Fibroblast of skin of back (primary cell): ENCODE measurements at places on chromosomes 5 and 9.

- peak; percentile 94 for DNase-seq
Observed at GRCh38 chr5:38806775-38807258, 39.0 kb upstream of the OSMR start.

DNA sequence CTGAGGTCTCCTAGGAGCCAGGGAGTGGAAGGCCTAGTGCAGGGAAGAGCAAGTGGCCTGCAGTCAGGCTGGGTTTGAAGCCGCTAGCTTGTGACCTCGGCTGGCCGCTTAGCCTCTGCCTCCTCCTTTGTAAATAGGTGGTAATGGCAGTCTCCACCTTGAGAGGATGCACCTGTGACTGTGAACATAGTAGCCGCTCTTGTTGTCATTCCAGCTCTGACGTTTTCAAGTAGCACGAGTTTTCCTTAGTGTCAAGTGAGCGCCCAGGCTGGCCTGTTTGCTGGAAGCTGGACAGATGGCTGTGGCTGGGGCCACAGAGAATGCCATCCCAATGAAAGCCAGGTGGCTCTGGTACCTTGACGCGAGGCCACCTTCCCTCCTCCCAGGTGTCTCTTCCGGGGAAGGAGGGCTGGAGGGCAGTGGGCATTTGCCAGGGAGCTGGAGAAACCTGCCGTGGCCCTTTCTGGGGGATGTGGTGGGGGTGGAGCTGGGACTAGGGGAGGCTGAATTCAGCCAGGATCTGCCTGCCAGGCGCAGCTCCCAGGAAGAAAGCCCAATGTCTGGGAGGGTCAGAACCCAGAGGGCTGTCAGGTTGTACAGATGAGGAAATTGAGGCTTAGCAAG is 2.5 kb downstream of the ASS1 start:
- DNase-seq, result no peak

DNA sequence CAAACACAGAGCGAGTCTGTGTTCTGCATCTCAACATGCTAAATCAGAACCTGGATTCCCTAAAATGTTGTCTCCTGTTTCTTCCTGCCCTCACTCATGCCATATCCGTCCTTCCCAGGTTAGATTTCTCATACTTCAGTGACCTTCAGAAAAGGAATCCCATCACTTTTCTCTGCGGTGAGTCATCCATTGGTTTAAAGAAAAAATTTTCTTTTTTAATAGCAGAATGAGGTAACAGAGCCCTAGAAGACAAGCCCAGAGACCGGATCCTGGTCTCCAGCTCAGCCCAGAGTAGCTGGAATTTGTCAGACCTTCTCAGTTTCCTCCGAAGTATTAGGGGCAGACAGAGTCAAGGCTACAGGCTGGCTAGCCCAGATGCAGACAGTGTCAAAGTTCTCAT is 143.2 kb upstream of the DMRT1 start:
- DNase-seq, result peak; percentile 51

GRCh38 chr5:64458948-64459347 is 46.9 kb upstream of the RGS7BP start:
- no peak for DNase-seq

DNA sequence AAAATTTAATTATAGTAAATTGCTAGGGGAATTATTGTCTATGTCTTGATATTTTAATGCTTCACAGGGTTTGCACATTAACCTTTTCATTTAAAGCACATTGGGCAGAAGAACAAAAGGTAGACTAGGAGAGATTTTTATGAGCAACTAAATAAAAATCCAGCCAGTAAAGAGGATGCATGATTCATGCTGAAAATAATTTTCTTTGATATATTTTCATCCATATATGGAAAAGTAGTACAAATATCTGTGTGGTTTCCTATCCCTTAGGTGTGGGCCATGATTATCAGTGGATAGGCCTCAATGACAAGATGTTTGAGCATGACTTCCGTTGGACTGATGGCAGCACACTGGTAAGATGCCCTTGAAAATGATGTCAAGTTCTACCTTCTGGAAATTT is 83.1 kb downstream of the VCAN start:
- DNase-seq, result peak; percentile 79

DNA sequence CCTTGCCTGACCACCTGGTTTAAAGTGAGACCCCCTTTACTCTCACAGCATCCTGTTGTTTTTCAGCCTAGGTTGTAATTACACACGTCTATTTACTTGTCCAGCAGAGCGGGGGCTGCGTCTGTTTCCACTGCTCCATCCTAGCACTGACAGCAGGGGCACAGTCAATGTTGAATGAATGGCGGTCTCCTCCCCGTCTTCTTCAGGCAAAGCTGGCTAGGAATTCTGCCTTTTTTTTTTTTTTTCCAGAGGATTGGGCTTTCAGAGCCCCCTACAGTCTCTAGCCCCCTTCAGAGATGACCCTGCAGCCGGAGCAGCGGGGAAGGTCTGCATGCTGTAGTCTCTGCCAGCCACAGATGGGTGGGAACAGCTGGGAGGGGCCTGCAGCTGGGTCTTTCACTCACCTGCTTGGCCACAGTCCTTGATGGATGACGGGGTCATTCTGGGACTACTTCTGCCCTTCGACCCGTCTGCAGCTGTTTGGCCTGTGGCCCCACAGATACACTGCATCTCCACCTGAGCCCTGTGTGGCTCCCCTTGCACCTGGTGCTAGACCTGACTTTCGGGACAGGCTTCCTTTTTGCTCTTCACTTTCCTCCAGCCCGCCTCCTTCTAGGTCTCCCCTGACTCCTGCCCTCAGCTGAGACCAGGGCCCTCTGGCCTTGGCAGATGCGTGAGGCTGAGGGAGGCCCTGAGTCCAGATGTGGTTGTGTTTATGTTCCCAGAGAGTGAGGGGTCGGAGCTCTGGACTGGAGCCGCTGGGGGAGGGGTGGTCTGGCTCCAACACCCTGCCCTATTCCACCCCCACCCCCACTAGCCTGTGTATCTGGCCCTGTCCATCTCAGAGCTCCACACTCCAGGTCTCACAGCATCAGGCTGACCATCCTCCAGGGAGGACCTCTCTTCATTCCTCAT is 8.0 kb downstream of the PITX1 start:
- no peak for DNase-seq

GRCh38 chr5:12920527-12920926 is 1016.3 kb upstream of the CTNND2 start:
- no peak for DNase-seq

DNA sequence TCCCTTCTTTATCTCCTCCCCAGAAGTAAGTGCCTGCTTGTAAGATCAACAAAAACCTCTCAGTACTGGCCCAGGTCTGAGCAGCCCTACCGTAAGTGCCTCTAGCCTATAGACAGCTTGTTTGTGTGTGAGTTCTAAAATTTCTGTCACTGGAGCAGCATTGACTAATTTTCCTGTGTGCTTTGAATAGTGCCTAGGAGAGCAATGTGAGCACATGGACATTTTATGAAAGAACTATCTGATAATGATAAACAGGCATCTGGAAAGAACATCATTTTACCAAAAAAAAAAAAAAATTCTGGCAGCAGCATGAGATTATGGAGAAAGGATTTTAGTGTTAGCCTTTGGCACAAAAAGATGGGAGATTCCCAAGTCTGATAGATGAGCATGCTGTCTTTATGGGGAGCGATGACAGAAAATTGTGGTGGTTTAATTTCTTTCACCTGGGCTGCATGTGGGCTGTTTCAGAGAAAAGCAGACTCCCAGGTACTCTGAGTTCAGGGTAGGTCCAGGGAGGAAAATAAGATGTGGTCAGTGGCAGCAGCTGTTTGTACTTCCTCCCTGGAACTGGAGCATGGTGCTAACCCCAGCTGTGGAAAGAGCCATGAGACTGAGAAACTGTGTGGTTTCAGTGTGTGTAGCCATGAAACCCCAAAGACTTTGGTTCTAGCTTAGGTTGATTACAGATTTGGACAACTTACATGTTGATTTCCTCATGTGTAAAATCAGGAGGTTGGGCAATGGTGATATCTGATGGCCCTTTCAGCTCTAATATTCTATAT is 419.9 kb downstream of the NTRK2 start:
- no peak for DNase-seq

DNA sequence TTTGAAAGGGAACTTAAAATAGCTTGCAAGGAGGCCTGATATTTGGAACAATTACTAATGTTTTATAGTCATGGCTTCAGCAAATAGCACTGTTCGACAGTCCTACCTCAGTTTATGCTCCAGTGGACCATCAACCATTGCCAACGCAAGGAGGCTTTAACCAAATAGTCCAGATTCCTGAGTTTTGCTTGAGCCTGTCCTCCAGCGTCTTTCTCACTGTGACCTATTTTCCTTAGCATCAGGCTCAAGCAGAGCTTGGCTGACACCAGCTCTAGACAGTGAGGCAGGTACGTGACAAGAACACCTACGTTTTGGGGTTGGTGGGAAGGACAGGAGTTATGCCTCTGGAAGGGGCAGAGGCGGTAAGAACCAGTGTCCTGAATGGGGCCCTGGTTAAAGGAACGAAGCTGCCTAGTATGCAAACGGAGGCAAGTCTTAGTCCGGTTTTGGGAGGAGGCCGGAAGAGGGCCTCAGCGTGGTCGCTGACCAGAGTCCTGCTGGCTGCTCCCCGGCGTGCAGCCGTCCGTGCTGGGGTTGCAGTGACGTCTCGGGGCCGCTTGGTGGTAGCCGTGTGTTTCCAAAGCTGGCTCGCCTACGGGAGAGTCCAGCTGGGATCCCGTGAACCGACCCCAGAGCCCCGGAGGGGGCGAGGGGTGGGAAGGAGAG is 998 bp upstream of the FGF18 start:
- DNase-seq, result peak; percentile 78

- DNase-seq, result no peak
Observed at GRCh38 chr9:116350213-116350612, 196.6 kb downstream of the PAPPA start.

DNA sequence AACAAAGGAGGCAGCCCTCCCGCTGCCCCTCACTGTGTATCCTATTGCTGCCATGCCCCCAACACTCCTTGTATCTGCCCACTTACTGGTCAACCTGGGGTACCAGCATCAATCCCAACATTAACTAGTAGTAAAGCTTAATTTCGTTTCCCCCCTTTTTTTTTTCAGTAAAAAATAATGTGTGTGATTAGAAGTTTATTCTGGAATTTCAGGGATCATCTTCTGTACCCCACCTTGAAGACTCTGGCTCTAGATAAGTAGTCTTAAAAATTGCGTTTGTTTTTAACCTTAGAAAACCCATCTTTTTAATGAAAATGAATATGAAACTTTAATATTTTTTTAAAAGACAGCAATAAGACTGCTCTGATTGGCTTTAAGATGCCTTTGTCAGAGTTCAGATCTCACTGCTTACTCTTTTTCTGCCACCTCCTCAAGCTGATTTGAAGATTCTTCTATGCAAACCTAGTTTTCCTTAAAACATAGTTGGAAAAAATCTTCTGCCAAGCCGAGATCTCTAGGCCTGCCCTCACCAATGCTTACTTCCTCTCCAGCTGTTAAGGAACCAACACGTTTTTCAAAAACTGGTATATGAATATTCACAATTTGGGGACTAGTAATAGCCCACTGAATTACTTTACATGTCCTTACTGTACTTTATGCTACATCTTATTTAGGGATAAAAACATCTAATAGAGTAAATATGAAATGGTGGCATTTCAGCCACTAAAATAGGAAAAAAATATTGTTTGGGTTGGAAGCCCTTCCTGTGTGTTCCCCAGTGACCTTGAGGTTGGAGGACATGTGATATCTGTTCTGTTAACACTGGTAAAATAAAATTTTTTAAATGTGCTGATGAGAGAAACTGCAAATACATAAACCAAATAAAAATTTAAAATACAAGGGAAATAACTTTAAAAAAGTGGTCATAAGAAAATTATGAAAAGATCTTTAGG is 4.0 kb upstream of the RHOBTB3 start:
- no peak for DNase-seq

DNA sequence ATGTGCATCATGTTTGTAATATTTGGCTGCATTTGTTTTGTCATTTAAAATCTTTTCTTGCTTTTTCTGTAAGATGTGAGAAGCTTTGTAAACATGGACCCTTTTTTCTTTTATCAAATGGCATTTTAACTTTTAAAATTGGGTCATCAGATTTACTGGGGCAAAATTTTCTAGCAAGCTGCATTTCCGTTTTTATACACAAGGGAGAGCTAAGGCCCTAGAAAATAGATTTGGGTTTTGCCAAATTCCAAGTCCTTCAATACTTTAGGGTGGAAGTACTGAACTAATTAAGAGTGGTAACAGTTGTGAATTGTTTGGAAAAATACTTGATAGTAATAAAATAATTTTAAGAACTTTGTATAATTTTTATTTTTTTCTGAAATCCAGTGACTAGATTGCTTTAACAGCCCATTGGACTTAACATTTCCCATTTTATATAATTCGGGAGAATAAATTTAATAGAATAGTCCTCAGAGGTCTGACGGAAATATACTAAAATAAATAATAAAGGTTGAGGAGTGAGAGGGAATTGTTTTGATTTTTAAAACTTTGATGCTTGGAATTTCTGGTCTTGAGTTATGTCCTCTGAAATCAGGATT is 117.4 kb downstream of the SMARCA2 start:
- DNase-seq, result peak; percentile 52

DNA sequence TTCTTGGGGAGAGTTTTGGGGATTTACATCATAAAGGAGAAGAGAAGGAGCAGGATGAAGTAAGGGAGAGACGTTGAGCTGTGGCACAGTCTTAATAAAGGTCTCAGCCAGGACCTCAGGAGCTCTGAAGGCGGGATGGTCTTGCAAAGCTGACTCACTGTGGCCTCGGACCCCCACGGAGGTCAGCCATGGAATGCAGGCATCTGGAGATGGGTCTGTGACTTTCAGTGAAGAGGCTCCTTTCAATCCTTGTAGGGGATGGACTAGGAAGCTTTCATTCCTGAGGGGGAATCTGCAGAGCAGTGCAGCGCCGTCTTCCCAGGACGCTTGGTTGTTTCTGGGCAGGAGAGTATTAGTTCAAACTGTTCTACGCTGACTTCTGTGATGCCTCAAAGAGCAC is 65.7 kb upstream of the BASP1 start:
- DNase-seq, result peak; percentile 73

GRCh38 chr9:97975376-97975775 is 7.8 kb upstream of the ANP32B start:
- no peak for DNase-seq

DNA sequence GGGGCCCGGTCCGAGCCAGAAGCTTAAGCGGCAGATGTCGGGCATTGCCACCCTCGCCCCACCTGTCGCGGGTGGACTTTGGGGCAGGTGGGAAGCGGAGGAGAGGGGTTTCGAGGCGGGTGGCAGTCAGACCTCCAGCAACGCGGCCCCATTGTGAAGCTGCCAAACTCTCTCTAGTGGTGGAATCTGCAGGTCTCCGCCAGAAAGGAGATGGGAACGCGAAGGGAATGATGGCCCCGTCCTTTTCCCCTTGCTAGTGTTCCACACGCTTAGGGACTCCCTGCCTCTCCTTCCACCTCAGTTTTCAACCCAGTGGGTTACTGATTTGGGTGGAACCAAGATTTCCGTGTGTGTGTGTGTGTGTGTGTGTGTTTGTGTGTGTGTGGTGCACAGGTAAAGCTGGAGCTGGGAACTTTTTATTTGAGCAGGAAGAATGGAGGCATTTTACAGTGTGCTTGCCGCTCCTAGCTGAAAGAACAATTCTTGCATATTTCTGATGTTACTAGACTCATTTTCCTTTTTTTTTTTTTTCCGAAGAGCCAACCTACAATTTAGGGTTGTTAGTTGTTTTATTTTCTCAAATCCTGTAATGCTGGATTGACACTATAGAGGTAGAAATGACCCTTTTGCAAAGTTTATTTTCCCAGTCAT is 1.3 kb downstream of the MACIR start:
- peak; percentile 44 for DNase-seq

- DNase-seq, result no peak
Observed at GRCh38 chr5:2375757-2376250, 375.7 kb downstream of the IRX2 start.
